ENCODE measurements at places on chromosomes 12 and 14.

GRCh38 chr12:112973818-112974231 is 4.5 kb upstream of the OAS2 start:
- no peak for DNase-seq

GRCh38 chr12:76790564-76791552 is 26.9 kb downstream of the ZDHHC17 start:
- no peak for DNase-seq

- no peak for DNase-seq
Observed at GRCh38 chr12:130835436-130835835, 3.6 kb downstream of the STX2 start.

DNA sequence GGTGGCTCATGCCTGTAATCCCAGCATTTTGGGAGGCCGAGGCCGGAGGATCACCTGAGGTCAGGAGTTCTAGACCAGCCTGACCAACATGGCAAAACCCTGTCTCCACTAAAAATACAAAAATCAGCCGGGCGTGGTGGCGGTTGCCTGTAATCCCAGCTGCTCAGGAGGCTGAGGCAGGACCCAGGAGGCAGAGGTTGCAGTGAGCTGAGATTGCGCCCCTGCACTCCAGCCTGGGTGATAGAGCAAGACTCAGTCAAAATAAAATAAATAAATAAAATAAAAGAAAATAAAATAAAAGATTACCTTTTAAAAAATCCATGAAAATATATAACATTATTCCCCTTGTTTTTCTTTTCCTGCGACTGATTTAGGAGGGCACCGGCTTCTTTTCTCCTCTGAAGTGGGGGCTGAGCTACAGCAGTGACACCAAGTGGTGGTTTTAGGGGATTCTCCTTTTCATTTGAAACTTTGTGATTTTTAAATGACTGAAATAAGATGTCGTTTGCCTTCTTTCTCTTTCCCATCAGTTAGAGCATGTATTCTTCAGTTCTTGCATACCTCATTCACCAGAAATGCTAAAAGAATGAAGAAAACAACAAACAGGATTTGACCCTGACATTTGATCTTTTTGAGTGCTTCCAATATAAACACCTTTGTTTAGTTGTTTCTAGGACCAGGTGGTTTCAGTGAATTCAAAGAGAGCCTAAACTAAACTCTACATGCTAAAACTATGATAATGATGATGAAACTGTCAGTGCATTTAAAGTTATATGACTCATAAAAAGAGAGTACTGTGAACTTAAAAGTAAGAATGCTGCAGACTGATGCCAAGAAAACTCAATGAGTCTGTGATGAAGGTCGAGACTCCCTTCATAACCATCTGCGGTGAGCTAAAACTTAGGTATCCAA is 22.6 kb upstream of the PKP2 start:
- no peak for DNase-seq

- DNase-seq = no peak
Observed at GRCh38 chr12:121719926-121720414, 7.4 kb downstream of the TMEM120B start.

- DNase-seq = no peak
Observed at GRCh38 chr12:131280426-131280825, 326.7 kb downstream of the ADGRD1 start.

DNA sequence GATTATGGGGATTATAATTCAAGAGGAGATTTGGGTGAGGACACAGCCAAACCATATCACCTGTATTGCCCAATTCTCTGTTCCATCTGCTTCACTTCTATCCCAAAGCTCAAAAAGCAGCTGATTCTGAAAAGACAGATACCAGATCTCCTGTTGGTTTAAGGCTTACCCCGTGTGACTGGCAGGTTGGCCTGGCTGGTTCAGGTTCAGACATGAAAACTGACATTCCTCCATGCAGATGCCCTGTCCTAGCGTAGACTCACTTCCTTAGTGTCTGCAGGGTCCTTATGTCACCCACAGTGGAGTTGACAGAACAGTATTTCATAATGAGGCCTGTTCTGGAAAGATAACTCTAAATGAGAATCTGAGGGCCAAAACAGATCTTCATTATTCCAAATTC is 61.1 kb upstream of the FLRT2 start:
- no peak for DNase-seq

DNA sequence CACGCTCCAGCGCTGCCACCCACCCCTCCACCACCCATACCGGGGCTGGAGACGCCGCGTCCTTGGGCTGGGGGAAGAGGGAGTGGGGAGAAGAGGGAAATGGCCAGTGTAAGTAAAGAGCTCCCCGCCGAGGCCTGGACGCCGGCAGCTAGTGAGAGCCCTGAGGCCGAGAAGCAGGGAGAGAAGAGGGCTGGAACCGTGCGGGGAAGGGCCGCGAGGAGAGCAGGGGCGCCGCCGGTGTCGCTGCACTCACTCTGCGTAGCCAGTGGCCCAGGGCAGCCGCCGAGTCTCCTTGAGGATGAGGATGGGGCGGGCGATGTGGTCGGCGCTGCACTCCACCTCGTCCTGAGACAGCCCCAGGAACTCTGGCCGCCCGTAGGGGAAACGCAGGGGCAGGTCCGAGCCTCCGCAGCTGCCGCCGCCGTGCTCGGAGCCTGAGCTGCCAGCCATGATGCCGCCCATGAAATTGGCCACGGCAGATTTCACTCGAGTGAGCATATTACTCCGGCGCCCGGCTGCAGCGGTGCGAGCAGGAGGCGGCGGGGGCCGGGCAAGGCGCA is 631 bp downstream of the PPM1H start:
- DNase-seq = no peak

GRCh38 chr14:28941758-28942157 is 175.2 kb downstream of the FOXG1 start:
- no peak for DNase-seq

DNA sequence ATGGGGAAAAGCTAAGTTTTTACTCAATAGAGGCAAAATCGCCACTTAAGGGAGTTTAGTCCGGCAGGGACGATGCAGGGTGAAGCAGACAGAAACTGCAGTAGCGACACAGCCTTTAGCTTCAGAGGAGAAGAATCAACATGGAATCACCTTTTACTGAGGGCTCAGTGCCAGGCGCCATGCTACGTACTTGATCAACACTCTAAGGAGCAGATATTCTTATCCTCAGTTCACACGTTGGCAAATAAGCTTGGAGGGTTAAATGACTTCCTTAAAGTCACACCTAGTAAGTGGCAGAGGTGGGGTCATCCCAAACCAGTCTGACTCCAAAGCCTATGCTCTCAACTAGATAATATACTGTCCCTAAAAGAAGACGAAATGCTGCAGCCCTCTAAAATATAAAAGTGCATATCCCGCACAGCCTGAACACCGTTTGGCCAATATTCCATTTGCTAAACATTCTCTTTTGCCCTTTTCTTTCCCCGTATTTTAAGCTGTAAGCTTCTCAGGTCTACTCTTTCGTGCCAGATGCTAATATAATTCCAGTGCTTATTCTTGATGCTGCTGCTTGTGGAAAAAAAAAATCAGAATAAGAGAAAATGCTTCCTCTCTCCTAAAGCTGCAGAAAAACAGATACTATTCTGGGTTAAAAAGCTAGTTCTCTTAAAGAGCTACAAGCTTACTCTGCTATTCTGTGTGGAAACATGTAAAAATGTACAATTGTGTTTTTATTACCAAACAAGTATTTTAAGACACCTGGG is 10.9 kb downstream of the CCDC92 start:
- DNase-seq = no peak

- DNase-seq = no peak
Observed at GRCh38 chr14:41423503-41423902, 183.2 kb upstream of the LRFN5 start.

DNA sequence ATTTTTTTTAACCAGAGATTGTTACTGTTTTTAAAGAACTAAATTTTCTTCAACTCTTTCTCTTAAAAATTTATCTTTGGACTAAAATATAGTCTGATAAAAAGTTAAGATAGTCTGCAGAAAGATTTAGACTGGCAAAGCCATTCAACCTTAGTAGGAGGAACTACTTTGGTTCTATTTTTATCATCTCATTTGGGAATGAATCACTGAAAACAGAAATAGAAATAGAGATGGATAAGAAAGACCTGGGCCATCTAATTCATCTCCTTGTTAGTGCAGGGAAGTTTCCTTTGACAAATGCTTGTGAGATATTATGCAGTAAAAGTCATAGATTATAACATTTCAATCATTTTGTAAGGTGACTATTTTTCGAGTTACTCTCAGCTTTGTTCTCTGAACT is 263.2 kb upstream of the NPAS3 start:
- no peak for DNase-seq

DNA sequence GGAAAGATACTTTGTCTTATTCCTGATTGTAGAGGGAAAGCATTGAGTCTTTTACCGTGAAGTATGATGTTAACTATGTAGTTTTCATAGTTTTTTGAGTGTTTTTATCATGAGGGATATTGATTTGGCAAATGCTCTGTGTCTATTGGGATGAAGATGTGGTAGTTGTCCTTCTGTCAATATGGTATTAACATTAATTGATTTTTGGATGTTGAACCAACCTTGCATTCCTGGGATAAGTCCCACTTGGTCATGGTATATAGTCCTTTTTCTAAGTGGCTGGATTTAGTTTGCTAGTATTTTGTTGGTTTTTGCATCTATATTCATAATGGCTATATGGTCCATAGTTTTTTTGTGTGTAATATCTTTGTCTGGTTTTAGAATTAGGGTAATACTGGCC is 42.8 kb downstream of the FAM222A start:
- DNase-seq = no peak

DNA sequence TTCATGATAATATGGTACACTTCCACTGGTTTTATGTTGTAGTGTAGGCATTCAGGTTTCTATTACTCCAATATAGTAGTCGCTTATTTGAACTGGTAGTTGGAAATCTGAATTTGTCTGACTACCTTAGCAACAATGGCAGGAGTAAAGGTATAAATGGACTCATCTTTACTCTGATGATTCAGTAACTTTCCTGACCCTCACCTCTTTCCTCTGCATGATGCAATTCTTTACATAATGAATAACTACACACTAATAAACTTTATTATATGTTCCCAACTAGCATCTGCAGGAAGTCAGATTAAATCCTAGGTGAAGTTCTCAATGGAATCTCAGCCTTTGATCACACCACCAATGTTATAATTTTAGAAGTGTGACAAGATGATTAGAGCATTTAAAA is 70.5 kb upstream of the ATP2B1 start:
- DNase-seq = no peak

- no peak for DNase-seq
Observed at GRCh38 chr12:66269757-66270383, 32.4 kb upstream of the HELB start.

DNA sequence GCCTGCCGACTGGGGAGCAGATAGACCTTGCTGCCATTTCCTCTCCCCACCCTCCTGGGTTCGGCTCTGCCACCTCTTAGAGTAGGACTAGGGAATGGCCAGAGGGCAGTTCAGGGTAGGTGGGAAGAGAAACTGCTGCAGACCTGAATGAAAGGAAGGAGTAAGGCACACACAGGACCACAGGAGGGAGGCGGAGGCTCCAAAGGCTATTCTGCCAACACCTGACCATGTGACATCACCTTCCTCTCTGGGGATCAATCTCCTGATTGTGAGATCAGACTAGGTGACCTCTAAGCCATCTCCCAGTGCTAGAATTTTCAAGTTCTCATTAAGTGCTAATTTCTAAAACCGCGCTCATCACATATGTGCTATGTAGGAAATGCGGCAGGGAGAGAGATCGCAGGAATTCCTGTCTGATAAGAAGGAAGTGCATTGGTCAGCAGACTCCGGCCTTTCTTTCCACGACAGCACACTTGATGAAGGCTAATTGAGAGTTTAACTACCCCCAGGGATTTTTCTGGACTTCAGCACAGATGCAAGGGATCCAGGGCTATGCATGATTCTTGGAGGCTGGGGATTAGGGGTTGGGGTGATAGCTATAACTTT is 11.5 kb upstream of the TSPAN11 start:
- DNase-seq = no peak

DNA sequence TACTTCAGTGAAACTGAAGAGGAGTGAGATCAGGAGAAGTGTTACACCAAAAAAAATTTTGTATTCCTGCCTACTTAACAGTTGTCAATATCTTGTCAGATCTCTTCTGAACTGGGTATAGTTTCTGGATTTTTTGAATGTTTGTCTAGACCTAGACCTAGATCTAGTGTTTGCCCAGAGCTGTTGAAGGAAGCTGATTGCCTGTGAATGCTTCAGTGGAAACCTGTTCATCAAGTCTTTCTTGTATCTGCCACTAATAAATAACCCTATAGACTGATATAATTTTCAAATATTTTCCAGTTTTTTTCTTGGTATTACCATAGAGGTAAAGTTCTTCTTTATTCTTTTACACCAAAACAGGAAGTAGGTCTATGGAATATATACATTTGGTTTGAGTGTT is 781.5 kb upstream of the FBXO33 start:
- DNase-seq = no peak

DNA sequence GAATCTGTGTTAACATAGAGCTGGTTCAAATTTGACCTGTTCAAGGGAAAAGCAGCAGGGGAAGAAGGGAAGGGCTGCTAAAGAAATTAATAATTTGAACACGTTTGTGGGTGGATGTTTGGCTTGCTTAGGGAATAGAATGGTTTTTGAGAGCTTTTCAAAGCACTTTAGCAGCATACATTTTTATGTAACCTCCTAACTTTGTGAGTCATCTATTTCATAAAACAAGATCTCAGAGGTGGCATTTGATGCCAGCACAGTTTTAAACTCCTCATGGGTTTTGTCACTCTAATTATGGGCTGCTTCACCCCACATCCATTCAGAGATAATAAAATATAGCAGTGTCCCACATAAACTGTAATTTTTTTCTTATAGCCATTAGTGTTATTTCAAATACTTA is 143.8 kb downstream of the ACSS3 start:
- no peak for DNase-seq

GRCh38 chr12:119594399-119594730 is 791 bp downstream of the TMEM233 start:
- no peak for DNase-seq

- DNase-seq = no peak
Observed at GRCh38 chr12:127773520-127773919, 493.4 kb upstream of the TMEM132C start.

GRCh38 chr14:99118046-99118721 is 153.8 kb downstream of the BCL11B start:
- no peak for DNase-seq

- peak; percentile 29 for DNase-seq
Observed at GRCh38 chr12:63668028-63668799, at the start of gene DPY19L2. Gene DPY19L2, minus strand, starts transcription at chr12:63668493. Its CDS starts 100 bp downstream, at chr12:63668393.

DNA sequence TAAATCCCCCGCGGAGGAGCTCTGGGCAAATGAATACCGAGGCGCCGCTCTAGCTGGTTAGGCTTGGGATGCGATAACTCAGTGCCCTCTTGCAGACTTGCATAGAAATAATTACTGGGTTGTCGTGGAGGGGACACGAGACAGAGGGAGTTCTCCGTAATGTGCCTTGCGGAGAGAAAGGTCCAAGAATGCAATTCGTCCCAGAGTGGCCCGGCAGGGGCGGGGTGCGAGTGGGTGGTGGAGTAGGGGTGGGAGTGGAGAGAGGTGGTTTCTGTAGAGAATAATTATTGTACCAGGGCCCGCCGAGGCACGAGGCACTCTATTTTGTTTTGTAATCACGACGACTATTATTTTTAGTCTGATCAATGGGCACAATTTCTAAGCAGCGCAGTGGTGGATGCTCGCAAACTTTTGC is 2.5 kb upstream of the TBX5 start:
- no peak for DNase-seq

- no peak for DNase-seq
Observed at GRCh38 chr12:94750864-94751263, 100.5 kb upstream of the TMCC3 start.

All from stimulated activated CD8-positive, alpha-beta memory T cell treated with anti-CD3 and anti-CD28 coated beads, Interleukin-15, amount 100 ng/mL, for 4 hours (primary cell).